Right renal pelvis (tissue), 4 donors: ENCODE measurements at places on chromosomes 12 and 14.

DNA sequence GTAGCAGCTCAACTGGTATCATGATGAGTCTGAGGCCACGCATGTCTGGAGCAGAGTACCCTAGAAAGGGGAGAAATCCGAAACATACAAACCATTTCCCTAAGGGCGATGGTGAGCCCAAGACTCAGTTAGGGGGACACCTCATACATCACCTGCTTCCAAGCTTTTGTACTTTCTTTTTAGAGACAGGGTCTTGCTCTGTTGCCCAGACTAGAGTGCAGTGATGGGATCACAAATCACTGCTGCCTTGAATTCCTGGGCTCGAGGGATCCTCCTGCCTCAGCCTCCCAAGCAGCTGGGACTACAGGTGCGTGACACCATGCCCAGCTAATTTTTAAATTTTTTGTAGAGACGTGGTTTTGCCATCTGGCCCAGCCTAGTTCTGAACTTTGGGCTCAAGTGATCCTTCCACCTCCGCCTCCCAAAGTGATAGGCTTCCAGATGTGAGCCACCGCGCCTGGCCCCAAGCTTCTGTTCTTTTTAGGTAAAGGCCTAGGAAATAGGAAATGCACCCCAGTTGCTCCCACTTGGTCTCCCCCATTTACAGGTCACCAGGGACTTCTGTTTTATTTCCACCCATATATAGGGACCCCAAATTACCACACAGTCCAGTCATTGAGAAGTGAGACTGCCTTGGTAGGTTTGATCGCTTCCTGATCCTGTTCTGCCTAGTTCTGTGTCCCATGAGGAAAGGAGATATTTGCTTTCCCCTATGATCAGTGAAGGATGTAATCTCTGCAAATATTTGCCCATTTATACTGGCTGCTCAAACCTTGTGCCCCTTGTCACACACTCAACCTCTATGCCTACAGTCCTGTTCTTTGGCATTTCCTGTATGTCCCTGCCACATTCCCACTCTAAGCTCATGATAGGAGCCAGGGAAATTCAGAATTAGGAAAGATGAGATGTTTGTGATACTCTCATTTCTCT, at the start of gene APOF:
APOF (minus strand) TSS at position 728 of the 930 bp plus-strand sequence; CDS start at position 616, 112 bp downstream.
- DNase-seq: no peak

- no peak for DNase-seq
Observed at GRCh38 chr12:52278575-52279421, 4.4 kb downstream of the KRT86 start.

- no peak for DNase-seq
Observed at GRCh38 chr12:110244829-110245228, 36.2 kb upstream of the ATP2A2 start.

DNA sequence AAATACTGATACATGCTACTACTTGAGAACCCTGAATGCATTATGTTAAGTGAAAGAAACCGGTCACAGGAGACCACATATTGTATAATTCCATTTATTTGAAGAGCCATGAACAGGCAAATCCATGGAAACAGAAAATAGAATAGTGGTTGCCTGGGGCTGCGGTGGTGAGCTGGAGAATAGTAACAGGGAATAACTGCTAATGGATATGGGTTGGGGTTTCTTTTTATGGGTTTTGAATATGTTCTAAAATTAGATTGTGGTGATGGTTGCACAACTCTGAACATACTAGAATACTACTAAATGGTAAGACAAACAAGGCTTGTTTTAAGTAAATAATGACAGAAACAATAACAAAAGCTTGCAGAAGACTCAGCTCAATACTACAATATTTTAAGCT, 293.0 kb downstream of the BTG1 start:
- DNase-seq: no peak

- peak; percentile 81 for DNase-seq
Observed at GRCh38 chr14:69611172-69612013, at the start of gene SUSD6. SUSD6 (plus strand) TSS chr14:69611596; CDS start chr14:69658593, 46,997 bp downstream.

- DNase-seq: no peak
Observed at GRCh38 chr12:107467716-107468115, 217.9 kb upstream of the PWP1 start.

DNA sequence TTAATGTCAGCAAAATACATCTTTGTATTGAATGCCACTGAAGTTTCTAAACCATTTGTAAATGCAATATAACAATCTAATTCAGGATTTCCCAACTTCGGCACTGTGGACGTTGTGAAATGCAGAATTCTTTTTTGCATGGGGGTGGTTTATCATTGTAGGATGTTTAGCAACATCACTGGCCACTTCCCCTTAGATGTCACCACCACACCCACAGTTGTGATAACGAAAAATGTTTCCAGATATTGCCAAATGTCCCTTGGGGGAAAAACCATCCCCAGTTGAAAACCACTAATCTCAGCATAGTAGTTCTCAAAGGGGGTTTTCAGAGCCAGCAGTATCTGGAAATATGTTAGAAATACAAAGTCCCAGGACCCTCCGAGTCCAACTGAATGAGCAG, 203.3 kb downstream of the NAV3 start:
- no peak for DNase-seq

DNA sequence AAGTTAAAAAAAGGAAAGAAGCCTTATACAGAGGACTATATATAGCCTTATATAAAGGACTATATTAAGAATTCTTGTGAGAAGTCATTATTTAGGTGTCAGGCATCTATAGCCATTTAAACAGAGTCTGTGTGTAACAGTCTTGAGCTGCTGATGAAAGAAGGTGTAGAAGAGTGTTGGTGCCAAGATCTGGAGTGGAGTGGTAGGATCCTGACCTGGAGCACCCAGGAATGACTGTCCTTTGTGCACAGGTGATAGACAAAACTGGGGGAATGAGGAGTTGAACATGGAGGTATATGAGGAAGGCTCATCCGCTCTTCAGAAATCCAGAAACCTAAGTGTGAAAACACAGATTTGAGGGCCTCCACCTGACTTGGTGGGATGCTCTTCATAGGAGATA, 747.3 kb downstream of the NRXN3 start:
- no peak for DNase-seq

GRCh38 chr14:74685056-74685455, 27.8 kb downstream of the AREL1 start:
- DNase-seq: no peak

DNA sequence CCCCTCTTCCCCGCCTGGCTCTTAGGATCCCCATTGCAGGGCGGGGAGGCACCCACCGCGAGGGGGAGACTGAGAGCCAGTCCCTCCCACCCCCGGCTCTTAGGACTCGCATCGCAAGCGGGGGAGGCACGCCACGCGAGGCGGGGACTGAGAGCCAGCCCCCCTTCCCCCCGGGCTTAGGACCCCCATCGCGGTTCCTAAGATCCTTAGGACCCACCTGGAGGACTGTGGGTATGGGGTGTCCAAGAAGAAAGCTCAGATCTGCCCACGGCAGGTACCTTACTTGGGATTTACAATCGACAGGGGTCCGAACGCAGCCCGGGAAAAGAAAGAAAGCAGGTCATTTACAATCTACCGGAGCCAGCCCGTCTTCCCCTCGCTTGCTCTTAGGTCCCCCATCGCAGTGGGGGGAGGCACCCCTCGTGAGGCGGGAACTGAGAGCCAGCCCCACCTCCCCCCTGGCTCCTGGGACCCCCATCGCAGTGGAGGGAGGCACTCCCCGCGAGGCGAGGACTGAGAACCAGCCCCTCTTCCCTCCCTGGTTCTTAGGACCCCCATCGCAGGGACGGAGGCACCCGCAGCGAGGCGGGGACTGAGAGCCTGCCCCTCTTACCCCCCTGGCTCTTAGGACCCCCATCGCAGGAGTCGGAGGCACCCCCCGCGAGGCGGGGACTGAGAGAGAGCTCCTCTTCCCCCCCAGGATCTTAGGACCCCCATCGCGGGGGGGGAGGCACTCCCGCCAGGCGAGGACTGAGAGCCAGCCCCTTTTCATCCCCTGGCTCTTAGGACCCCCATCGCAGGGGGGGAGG, 43.7 kb downstream of the DDX11 start:
- no peak for DNase-seq

- no peak for DNase-seq
Observed at GRCh38 chr12:11719678-11720099, 70.2 kb downstream of the ETV6 start.

- DNase-seq: no peak
Observed at GRCh38 chr14:101108579-101109346, 205.2 kb upstream of the RTL1 start.

GRCh38 chr14:50417853-50418252, 21.2 kb upstream of the CDKL1 start:
- no peak for DNase-seq

GRCh38 chr12:103431387-103431786, 64.4 kb downstream of the C12orf42 start:
- no peak for DNase-seq

GRCh38 chr12:124542021-124542949, 25.1 kb downstream of the NCOR2 start:
- DNase-seq: no peak

GRCh38 chr14:64217834-64218233, 76.3 kb downstream of the ESR2 start:
- no peak for DNase-seq

DNA sequence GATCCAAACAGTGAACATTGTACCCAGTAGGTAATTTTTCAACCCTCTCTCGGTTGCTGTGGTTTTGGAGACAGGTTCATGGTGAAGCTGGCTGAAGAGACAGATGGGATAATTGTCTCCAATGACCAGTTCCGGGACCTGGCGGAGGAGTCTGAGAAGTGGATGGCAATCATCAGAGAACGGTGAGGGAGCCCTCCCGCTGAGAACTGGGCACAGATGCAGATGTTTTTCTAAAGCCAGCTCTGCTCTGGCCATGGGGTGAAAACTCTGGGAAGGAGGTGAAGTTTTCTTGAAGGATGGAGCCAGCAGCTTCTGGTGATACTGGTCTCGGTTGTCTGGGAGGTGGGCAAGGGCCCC, 6.2 kb downstream of the KHNYN start:
- no peak for DNase-seq

GRCh38 chr12:98296462-98297079, 218.8 kb upstream of the TMPO start:
- DNase-seq: no peak

DNA sequence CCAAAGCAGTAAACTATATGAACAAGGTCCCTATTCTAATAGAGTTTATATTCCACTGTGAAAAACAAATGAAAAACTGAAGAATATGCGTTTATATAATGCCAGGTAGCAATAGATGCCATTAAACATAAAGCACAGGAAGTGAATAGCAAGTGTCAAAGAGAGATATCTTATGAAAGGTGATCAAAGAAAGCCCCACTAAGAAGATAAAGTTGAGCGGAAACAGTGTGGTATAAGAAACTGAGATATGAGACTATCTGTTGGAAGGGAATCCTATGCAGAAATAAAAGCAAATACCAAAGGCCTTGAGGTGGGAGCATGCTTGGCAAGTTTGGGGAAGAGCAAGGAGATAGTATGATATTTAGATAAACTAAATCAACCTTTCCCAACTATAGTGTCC, 123.1 kb upstream of the FAR2 start:
- no peak for DNase-seq

- no peak for DNase-seq
Observed at GRCh38 chr12:67077617-67078016, 191.5 kb upstream of the CAND1 start.

GRCh38 chr12:57735952-57736740, 2.4 kb downstream of the AGAP2 start:
- no peak for DNase-seq

- no peak for DNase-seq
Observed at GRCh38 chr12:49984476-49985359, 12.0 kb downstream of the AQP6 start.

DNA sequence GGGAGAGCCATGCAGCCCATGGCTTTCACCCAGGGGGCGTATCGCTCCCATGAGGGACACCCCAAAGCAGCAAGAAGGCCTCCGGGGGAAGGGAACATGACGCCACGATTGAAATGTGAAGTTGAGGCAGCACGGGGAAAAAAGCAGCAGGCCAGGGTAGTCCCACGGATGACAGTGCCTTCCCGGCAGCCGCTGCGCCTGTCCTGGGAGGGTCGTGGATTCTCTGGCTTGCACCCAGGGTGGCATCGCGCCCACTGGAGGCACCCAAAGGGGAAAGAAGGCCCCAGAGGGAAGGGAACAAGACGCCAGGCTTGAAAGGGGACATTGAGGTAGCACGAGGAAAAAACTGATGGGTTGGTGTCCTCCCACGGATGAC, 161.6 kb upstream of the ALG10B start:
- no peak for DNase-seq

- DNase-seq: no peak
Observed at GRCh38 chr14:45308745-45309397, 55.9 kb upstream of the MIS18BP1 start.

DNA sequence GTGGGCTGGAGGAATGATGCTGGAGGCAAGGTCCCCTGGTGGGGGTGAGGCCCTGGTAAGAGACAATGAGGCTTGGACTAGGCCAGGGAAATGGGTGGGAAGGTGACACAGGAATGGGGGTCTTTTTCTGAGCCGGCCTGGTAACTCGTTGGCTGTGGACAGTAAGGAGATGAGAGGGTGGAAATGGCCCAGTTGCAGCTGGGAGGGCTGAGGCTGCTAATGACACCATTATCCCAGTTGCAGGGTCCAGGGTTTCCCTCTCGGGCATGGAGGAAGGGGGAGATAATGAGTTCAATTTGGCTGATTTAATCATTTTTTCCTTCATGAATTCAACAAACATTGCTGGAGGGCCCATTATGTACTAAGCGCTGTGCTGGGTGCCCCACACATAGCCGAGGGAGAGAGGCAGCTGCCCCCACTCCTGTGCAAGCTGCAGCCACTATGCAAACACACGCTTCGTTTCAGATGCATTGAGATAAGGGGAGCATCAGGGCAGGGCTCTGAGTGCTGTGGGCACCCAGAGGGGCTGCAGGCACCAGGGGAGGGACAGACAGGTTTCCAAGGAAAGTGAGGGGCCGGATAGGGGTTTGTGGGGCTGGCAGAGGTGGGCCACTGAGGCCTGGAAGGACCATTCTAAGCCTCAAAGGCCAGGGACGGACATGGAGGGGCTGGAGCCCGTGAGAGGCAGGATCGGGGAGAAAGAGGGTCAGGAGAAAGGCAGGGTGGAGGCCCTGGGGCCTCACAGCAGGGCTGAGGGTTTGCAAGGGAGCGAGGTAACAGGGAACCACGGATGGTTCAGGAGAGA, 43.2 kb upstream of the MEG3 start:
- DNase-seq: no peak

- DNase-seq: no peak
Observed at GRCh38 chr12:12784911-12785814, at the start of gene APOLD1. APOLD1 (plus strand) TSS chr12:12785659; CDS start chr12:12785692, 33 bp downstream.

DNA sequence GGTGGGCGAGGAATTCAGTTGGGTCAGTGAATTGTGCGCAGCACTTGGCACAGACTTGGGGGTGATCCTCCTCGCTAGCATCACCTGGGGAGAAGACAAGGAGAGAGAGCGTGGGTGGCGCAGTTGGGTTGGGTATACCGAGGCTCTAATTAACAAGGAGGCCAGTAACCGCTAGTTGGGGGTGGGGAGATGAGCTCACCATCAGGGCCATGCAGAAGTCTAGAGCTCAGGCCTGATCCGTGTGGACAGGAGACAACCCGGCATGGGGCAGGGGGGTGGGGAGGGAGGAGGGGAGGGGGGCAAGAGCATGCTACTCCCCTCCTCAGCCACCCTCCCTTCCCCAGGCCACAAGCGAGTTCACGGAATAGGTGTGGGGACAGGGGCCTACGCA, 580 bp downstream of the SALL2 start:
- DNase-seq: no peak
